Umbilical cord (tissue), 2 donors: ENCODE measurements at places on chromosomes 7 and 10.

GRCh38 chr10:72821606-72822005, 71.9 kb upstream of the OIT3 start:
- DNase-seq = peak; percentile 38

DNA sequence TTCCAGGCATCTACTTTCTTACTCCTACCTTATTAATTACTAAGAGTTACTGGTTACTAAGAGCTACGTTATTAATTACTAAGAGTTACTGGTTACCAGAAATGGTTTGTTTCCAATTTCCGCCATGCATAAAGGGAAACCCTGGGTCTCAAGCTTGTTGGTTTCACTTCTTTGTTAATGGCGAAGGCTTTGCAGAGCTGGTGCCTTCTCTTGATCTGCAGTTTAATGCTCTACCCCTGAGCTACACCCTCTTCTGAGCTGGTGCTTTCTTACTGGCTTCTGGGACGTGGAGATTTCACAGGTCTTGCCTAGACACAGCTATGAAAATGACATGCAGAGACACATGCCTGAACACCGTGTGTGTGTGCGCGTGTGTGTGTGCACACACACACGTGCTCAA, 560 bp downstream of the CPA4 start:
- DNase-seq = no peak

DNA sequence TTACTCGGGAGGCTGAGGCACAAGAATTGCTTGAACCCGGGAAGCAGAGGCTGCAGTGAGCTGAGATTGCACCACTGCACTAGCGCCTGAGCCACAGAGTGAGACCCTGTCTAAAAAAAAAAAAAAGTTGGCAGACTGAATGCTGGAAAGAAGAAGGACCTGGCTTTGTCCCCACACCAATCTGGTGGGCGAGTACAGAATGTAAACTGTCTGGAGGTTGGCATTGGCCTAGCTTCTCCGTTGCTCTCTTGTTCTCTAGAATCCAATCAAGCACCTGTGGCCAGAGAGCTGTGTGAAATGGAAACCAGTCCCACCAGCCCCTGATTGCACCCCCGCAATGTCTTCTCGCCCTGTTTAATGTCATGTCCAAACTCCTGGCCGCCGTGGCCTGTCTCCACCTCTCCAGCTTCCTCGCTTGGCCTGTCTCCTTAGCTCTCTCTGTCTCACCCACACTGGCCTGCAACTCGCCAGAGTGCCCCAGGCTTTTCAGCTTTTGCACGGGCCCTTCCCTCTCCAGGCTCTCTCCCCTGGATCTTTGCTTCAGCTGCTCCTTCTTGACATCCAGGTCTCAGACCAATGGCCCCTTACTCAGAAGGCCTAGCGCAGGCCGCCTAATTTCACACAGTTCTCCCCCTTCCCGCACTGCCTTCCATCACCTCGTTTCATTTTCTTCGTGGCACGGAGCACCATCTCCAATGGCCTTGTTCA, 670 bp upstream of the AGK start:
- DNase-seq = peak; percentile 2

GRCh38 chr7:151340794-151341356, 737 bp upstream of the NUB1 start:
- no peak for DNase-seq

DNA sequence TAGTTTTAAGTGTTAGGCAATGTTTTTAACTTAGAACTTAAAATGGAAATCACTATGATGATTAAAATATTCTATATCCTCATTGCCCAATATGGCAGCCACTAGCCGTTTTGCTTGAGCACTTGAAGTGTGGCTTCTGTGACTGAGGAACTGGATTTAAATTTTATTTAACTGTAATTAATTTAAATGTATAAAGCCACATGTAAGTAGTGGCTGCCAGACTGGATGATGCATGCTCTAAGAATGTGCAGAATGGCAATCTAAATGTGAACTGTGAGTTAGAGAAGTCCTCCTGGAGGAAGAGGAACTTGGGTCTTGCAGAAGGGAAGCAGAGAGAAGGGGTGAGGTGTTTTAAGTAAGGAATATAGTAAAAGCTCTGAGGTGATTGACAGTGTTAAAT, 451.4 kb downstream of the SUGCT start:
- DNase-seq = no peak

DNA sequence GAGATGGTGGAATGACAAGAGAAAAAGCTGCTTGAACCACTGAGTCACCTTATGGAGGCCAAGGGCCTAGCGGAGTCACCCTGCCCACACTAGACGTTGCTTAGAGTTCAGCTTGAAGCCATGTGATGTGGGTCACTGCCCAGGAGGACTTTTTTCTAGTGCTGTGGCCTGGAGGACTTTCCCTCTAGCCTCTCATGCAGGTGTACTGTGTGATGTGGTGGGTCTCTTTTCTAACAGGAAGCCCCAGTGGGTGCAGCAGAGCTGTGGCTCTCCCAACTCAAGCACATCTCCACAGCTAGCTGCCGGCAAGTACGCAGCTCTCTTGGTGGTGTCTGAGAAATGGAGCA, 13.6 kb downstream of the POR start:
- no peak for DNase-seq

DNA sequence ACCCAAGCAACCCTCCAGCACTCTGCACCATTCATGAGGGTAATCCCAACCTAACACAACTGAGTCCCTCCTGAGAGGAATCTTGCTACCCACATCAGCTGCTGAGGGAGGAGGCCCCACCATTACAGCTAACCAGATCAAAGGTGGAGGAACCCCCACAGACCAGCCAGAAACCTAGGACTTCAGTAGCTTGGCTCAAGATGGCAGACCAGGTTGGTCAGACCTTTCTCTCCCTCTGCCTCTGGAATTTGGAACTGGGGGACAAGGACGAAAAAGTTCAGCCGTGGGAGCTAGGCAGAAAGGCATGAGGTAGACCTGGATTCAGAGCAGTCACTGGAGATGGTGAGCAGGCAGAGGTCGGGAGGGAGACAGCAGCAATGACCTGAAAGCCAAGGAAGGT, 101.3 kb upstream of the CACUL1 start:
- no peak for DNase-seq

DNA sequence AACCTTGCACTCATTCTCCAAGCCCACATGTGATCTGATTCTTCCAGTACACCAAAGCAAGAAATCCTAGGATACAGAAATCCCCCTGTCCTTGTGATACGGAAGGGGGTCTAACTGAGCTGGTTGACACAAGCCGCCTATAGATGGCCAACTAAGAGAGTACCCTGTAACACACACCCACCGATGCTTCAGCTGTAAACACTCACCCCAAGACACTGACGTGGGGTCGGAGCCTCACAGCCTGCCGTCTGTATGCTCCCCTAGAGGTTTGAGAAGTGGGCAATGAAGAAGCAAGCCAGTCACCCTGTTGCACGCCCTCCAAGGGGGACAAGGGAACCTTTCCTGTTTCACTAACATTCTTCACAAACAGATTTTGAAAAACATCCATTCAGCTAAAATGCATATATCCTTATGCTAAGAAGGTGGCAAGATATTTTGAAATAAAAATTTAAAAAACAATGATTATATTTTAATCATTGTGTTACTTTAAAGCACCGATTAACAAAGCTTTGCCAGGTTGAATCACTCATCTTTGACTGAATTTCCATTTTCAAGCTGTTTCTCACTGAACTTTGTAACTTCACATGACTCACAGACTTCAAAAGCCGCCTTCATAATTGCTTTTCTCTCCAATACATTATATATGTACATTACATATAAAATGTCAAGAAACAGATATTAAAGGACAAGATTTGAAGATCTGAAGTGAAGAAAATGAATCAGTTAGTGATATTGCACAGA, 329.3 kb downstream of the ARL4A start:
- DNase-seq = peak; percentile 57

GRCh38 chr10:33070101-33070500, 112.1 kb upstream of the ITGB1 start:
- DNase-seq = no peak

DNA sequence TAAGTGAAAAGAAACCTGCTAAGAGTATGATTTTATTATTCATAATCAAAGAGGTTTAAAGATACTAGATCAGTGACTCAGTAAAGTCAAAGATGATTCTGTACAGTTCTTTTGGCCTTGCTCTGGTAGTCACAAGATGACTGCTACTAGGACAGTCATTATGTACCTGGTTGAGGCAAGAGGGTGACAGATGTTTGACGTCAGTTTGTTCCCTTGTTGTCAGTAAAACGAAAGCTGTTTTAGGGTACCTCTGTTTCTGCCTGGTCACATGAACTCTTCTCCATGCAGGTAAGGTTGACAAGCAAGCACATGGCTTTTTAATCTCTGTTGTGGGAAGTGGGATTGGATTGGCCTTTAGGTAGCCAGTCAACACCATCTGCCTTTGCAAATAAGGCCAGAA, 308.0 kb downstream of the EXOC4 start:
- no peak for DNase-seq

DNA sequence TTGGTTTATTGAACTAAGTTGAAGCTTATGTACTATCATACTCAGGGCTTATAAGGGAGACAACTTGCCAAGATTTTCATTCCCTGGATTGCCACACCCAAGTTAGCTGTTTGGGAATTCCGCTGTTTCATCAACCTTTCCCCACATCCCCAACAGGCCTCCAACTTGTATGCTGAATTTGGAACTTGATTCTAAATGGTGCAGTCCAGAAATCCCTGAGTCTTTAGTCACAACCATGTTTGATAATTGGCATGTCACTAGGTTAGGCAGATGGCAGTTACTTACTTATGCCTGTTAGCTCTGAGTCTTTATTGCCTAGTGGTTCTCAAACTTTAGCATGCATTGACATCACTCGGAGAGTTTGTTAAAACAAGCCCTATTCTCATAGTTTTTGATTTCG, 135.4 kb upstream of the PRPS1L1 start:
- no peak for DNase-seq

DNA sequence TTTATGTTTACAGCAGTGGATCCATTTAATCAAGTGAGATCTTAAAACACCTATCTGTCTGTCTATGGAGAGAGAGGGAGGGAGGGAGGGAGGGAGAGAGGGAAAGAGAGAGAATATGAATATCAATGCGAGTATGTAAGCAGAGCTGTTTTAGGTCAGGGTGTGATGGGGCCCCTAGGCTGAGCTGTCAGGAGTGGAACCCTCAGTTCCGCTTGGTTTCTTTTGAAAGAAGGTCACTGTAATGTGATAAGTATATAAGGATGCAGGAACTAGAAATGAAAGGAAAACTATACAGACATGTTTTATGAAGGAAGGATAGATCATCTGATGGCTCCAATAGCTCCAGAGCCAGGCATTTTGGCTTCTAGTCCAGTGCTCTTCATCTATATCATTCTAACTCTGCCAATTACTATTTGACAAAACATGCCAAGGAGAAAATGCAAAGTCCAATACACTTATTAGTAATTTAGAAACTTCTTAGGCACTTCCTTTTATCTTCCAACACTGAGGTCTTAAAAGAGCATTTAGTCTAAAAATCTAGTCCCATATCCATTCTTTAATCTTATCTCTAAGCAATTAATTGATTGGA, 70.3 kb downstream of the NRCAM start:
- DNase-seq = no peak

DNA sequence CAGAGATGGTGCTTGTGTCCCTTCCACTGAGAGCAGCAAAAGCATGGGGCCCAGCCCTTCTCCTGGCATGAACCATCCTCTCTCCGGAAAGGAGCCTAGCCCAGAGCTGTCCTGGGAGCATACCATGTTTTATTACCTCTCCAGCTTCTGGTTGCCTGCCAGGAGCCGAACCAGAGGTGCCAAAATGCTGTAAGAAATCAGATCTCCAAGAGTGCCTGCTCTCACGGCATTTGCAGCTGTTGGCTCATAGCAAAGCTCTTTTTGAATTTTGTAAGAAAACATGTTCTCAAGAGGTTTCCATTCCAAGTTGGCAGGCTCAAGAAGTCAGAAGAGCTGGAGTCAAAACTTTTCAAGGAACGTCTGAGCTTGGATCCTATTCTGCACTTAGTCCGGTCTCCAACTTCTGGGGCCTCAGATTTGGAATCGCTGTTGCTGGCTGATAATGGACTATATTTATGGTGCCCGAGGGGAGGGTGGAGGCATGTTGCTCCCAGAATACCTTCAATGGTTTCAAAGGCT, 211.7 kb upstream of the MKI67 start:
- DNase-seq = peak; percentile 47

- DNase-seq = no peak
Observed at GRCh38 chr7:91557789-91558404, 293.7 kb downstream of the FZD1 start.

GRCh38 chr10:25441270-25441669, 266.5 kb downstream of the GPR158 start:
- DNase-seq = no peak

DNA sequence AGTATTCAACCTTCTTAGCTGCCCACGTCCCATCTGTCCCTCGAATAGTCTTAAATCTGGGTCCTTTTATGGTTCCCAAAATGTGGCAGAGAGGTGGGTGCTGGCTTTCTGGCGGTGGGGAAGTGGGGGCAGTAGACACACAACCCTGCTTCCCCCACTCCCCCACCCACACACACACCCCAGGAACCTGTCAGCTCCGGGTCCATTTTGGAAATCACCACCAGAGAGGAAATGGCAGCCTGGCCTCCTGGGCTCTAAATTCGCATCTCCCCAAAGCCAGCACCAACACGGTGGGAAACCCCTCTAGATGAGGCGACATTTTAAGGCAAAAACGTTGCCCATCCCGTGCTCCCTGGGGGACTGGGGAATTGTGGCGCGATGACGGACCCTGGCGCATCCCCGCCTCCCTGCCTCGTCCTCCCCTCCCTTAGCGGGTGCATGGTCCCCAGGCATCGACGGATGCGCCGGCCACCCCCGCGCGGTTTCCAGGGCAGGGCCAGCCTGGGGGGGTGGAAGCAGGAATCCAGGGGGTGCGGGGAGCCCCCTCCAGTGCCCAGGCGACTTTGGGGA, 702 bp downstream of the TMEM130 start:
- no peak for DNase-seq

DNA sequence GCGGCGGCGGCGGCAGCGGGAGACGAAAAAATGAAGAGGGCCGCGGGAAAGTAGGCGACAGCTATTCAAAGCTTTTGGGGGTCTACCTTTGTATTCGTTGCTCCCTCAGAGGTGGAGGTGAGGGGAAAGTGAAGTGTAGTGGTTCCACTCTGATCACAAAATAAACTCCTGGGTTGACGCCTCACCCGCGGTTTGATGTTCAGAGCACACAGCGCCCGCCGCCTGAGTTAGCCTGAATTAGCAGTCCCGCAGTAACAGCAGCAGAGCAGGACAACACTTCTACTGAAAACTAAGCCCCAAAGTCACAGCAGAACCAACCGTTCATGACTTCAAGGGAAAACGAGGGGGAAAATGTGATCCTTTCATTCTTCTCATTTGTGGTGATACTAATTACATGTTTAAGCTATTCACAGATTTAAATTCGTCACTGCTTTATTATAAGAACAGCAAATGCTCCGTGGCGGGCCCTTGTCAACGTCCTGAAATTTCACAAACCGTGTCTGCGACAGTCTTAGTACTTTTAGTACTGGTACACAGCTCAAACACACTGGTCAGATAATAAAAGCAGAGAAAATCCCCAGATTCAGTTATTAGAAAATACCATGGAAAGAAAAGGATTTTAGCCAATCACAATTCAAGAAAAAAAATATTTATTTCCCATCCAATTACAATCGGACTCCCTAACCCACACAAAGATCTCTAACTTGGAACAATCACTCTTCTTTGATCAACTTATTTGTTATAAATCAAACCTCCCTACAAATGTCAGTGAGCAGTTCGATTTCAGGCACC, 563 bp upstream of the JMJD1C start:
- DNase-seq = peak; percentile 63

- DNase-seq = no peak
Observed at GRCh38 chr10:26410356-26410755, 27.8 kb upstream of the APBB1IP start.

- no peak for DNase-seq
Observed at GRCh38 chr7:7702826-7703225, 15.6 kb downstream of the RPA3 start.

GRCh38 chr10:35784751-35785150, 142.7 kb upstream of the FZD8 start:
- DNase-seq = no peak
